ENCODE measurements at places on chromosomes 16 and 17. TPM values are rescaled to one million over a fixed set of nuclear protein-coding genes. Genes with fewer than 3 reads are reported as not detected.

GRCh38 chr17:82287013-82287867 lies 13.7 kb upstream of the CSNK1D start:
- DNase-seq: no peak

- DNase-seq: no peak
Measured at GRCh38 chr16:1433263-1433560, 2.3 kb downstream of the PERCC1 start.

- no peak for DNase-seq
Measured at GRCh38 chr16:4071686-4072561, 44.3 kb downstream of the ADCY9 start.

GRCh38 chr17:10261098-10261497 lies 62.7 kb upstream of the GAS7 start:
- no peak for DNase-seq

- DNase-seq: peak; percentile 91
Measured at GRCh38 chr17:77322514-77323412, 182.0 kb downstream of the SEC14L1 start.

Gene ATMIN
- 30.6 TPM for total RNA-seq

Gene OR4D1
- total RNA-seq: 0.08 TPM

GRCh38 chr17:38330941-38331411 lies 12.8 kb downstream of the GPR179 start:
- DNase-seq: peak; percentile 68

DNA sequence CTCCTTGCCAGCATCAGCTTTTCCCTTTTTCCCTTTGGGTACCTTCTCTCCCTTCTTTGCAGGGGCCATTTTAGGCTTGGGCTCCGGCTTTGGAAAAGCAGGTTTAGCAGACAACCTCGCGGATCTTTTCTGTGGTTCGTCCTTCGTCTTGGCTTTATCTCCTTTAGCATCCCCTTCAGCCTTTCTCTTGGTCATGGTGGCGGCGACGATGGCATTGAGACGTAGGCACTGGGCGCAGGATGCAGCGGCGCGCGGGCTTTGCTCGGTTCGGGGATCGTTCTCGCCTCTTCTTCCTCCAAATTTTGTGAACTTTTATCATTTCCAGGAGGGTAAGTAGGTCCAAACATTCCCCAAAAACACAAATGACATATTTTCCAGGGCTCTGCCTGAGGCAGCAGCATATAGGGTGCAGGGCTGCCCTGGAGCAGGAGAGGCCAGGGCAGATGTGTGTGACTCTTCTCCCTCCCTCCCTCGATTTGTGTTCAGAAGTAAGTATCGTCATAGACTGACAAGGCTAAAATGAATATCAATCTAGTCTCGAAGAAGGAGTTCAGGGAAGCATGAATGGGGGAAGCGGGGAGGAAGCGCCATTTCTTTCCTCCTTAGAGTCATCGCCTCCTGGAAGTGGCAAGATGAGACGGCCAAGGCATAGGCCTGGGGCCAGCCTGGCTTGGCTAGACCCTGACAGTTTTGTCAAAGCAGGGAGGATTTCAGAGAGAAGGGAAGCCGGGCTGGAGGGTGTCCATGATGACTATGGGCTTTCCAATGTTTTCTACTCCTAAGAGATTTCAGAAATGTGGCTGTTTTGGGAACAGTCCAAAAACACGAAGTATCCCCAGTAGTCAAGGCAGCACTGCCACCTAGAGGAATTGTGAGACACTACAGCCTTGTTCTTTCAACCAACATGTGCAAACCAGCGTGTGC lies 13.2 kb downstream of the CHCT1 start:
- peak; percentile 91 for DNase-seq

Gene KRTAP16-1
- total RNA-seq: not detected

Gene NXPH3
- 5.9 TPM for total RNA-seq

DNA sequence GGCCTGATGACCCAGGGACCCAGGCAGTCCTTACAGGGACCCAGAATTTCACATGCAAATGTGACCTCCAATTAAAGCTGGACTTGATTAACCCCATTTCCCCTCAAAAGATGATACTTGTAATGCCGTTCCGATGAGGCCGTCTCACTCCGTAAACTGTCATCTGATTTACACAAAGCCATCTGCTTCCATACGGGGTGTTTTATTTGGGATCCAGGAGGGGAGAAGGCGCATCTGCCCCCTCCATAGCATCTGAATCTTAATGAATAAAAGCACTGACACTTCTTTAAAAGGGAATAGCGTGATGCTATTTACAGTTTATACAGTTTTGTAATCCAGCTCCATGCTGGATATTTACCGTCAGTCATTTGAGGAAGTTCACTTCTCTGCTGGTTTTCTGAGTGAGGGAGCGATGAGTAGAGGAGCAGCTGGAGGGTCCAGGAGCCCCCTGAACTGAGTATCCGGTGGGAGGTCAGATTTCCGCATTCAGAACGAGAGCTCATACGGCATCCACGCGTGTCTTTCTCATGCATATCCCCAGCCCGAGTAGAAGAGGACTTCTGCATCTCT lies 452.7 kb downstream of the WWOX start:
- no peak for DNase-seq

DNA sequence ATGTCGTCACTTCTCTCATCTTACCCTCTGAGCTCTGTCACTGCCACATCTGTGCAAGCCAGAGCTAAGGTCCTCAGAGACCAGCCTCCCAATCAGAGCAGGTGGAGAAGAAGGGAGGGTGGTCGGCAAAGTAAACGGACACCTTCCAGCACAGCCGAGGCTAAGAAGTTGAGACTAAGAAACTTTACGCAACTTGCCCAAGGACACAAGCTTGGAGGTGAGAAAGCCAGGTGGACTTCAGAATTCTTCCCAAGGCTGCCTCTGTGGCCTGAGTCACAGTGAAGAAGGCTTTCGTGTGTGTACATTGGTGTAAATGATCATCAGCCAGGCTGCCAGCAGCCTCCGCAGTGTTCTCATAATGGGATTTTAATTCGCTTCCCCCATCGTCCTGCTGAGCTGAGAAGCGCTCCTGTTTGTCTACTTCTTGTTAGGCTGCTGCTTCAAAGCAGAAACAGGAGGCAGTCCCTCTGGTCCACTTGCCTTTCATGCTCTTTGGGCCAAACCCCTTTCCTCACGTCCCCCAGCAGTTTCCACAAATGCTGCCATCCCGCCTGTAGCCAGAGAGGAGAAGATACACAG lies 125.0 kb upstream of the RPL38 start:
- DNase-seq: no peak

DNA sequence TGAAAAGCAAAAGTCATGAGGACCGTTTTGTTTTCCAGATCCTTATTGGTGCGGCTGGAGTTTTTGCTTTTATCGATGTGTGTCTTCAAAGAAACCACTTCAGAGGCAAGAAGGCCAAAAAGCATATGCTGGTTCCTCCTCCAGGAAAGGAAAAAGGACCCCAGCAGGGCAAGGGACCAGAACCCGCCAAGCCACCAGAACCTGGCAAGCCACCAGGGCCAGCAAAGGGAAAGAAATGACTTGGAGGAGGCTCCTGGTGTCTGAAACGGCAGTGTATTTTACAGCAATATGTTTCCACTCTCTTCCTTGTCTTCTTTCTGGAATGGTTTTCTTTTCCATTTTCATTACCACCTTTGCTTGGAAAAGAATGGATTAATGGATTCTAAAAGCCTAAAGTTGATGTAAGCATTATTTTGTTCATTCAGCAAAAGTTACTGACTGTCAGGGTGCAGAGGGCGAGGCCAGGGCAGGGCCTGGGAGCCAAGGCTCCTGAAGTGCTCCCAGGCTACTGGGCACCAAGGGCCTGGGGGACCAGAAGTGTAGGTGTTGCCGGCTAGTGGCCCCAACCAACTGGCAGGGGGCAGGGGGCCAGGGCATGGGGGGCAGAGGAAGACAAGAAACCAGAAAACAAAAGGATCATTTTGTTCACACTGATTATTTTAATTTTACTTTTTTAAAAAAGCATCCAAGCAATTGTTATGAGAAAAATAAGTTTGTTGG lies 8.8 kb downstream of the CMTM2 start:
- peak; percentile 32 for DNase-seq

- DNase-seq: no peak
Measured at GRCh38 chr17:50675627-50676026, 32.1 kb downstream of the ANKRD40 start.

Gene TP53TG3E
- not detected for total RNA-seq

DNA sequence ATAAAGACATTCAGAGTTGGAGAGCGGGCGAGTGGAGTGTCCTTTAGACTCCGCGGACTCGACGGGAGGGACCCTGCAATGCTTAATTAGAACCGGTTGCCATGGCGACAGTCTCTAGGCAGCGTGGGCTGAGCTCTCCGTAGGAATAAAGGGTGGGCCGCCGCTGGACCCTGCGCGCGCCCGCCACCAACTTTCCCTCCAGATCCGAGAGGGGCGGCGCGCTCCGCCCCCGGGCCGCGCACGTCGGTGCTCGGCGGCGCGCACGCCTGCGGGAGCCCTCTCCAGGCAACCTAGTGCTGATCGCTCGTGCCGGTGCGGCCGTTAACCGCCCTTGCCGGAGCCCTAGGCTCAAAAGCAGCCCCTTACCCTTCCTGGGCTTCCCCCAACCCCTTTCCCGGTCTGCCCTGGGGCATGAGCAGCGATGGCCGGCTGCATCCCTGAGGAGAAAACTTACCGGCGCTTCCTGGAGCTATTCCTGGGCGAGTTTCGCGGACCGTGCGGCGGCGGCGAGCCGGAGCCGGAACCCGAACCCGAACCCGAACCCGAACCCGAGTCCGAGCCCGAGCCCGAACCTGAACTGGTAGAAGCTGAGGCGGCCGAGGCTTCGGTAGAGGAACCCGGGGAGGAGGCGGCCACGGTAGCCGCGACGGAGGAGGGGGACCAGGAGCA lies at the start of gene PPM1E:
TSS of gene PPM1E (plus strand) at position 278 of the 669 bp plus-strand sequence.
- peak; percentile 97 for DNase-seq

Gene USB1
- 162 TPM for total RNA-seq

DNA sequence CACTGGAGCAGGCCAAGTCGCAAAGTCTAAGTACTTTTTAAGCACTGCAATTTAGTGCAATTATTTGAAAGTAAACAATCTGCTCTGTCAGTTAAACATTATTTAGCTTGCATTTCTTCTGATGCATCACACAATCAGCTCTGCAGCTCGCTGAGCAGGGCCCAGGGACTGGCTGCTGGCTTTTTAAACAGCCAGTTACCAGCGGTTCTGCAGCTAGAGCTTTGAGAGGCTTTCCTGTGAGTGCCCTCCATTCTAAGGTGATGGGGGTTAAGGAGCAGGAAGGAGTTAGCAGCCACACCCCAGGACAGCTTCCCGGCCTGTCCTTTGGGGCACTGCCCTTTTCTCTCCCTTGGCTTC lies 154.3 kb downstream of the SALL1 start:
- DNase-seq: no peak

GRCh38 chr16:11250786-11251524 lies 5.0 kb downstream of the SOCS1 start:
- no peak for DNase-seq

DNA sequence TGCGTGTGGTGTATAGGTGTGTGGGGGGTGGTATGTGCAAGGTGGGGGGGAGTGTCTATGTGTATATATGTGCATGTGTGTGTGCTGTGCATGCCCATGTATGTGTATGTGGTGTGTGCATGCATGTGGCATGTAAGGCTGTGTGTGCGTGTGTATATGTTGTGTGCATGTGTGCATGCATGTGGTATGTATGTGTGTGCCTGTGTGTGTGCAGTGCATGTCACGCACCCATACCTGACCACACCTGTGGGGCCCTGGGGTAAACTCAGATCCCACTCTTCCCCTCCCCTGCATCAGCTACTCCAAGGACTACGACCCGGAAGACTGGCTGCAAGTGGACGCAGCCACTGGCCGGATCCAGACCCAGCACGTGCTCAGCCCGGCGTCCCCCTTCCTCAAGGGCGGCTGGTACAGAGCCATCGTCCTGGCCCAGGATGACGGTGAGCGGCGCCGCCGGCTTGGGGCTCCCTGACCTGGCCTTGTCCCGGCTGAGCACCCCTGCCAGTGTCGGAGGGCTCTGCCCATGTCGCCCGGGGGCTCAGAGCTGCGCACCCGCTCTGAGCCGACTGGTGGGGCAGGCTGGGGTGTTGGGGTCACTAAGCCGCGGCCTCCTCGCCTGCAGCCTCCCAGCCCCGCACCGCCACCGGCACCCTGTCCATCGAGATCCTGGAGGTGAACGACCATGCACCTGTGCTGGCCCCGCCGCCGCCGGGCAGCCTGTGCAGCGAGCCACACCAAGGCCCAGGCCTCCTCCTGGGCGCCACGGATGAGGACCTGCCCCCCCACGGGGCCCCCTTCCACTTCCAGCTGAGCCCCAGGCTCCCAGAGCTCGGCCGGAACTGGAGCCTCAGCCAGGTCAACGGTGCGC lies 9.1 kb downstream of the SLC22A31 start:
- DNase-seq: peak; percentile 41

DNA sequence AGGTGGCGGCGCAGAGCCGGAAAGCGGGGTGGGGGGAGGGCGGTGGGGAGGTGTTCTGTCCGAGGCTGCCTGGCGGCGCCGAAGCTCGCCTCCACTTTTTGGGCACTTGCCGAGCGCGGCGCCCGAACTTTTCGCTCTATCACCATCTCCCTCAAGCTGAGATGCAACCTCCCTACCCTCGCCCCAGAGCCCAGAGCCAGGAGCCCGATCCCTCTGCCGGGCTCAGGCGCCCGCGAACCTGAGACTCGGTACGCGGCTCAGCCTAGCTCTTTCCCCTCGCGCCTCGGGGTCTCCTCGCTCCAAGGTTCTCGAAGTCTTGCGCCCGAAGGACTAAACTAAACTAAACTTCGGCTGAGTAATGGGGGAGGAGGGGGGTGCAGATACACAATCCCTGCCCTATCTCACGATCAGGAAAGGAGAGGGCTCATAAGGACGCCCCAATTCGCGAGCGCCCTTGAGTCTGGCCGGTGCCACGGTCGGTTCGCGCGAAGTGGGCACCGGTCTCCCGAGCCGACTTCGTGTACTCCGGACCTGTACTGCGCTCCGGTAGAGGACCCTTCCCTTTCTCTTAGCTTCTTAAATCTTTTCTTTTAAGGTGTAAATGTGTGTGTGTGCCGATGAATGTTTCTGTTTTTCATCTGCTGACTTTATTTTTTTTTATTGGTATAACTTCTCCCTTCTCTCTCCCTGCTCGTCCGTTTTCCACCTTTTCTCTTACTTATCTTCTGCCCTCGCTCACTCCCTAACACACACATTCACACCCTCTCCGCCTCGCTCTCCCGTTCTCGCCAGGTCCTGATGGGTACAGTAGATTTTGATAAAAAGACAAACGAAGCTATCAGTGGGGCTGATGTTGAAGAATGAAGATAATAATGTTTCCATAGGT lies 1.9 kb upstream of the SALL1 start:
- peak; percentile 85 for DNase-seq

DNA sequence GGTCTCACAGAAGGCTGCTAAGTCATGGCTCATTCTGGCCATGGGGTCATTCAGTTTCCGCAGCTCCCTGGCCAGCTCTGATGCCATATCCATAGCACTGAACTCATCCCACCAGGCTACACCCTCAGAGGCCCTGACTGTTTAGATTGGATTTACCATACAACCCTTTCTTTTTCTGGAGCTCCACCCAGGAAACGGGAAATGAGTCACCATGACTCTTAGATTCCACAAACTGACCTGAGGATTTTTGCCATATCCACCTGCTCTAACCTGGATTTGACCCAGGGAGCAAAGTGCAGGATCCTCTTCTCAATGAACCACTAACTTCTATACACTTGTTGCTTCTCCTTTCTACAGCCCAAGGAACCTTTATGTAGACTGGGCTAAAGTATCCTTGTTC lies 20.3 kb upstream of the CALB2 start:
- no peak for DNase-seq
